ENCODE measurements at places on chromosomes 5 and 9.

GRCh38 chr5:132528866-132529634 is 14.3 kb downstream of the IL5 start:
- DNase-seq = peak; percentile 9

DNA sequence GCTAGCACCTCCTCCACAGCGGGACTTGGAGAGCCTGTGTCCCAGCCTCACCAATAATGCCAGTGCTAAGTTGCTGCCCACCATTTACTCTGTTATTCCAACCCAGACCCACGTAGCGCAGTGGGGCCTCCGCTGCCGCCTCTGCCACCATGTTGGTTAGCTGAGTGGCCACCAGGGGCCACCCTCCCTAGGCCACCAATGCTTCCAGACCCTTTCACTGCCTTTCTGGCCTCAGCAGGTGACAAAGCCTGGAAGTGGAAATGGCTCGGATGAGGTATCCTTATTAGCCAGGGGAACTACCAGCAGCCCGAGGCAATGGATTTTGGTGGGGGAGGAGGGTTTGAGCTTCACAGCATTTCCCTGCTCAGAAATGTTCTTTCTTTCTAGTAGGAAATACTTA is 110.1 kb downstream of the OSTF1 start:
- no peak for DNase-seq

DNA sequence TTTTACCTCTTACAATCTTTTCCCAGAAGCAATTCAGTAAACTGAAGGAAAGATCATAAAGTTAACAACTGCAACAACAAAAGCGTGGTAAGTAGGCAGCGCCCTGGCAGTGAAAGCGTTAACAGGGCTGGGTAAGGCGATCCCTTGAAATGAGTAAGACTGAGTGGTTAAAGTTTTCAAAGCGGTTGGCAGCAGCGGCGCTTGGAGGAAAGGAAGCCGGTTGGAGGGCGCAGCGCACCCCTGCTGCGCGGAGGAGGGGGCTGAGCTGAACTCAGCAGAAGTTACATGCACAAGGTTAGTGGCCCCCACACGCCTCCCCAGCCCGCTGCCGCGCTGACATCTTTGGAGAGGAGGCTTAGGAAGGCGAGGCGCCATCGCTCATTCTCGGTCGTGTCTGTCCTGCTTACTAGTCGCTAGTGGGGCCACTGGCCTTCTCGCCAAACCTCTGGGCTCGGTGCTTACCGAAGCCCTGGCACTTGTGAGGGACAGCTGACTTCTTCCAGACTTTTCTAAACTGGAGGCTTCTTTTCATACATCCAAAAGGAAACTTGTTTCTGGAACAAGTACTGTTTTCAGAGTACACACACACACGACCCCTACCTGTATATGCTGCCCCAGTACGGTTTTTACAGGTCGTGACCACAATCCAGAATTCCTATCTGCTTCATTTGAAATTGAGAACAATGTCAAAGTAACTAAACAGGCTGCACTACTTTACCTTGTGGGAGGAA is at the start of gene SH3RF2:
TSS of gene SH3RF2 (plus strand) at position 178 of the 731 bp plus-strand sequence. CDS start 1,351 bp downstream, outside the sequence.
- DNase-seq = no peak

GRCh38 chr5:71475788-71476384 is 20.4 kb downstream of the BDP1 start:
- DNase-seq = peak; percentile 25

DNA sequence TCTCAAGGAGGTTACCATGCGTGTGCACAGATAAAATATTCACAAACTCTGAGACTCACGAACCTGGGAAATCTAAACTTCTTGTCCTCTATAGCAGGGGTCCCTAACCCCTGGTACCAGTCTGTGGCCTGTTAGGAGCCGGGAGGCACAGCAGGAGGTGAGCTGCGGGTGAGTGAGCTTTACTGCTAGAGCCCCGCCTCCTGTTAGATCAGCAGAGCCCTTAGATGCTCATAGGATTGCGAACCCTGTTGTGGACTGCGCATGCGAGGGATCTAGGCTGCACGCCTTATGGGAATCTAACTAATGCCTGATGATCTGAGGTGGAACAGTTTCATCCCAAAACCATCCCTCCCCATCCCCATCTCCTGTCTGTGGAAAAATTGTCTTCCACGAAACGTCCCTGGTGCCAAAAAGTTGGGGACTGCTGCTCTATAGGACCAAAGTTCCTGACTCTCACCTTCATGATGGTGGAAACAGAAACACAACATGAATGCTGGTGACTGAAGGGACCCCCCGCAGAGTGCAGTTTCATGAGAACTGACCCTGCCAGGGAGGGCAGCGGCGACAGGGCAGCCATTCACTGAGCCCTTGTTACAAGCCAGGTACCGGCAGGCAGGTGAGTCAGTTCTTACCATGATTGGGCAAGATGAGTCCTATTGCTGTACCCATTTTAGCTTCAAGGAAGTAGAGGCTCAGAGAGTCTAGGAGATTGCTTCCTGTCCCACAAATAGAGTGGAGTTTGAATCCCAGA is 181.9 kb downstream of the RGS3 start:
- no peak for DNase-seq

- DNase-seq = no peak
Observed at GRCh38 chr5:83096660-83097339, 19.5 kb downstream of the XRCC4 start.
